ENCODE measurements at places on chromosomes 5 and 9.

DNA sequence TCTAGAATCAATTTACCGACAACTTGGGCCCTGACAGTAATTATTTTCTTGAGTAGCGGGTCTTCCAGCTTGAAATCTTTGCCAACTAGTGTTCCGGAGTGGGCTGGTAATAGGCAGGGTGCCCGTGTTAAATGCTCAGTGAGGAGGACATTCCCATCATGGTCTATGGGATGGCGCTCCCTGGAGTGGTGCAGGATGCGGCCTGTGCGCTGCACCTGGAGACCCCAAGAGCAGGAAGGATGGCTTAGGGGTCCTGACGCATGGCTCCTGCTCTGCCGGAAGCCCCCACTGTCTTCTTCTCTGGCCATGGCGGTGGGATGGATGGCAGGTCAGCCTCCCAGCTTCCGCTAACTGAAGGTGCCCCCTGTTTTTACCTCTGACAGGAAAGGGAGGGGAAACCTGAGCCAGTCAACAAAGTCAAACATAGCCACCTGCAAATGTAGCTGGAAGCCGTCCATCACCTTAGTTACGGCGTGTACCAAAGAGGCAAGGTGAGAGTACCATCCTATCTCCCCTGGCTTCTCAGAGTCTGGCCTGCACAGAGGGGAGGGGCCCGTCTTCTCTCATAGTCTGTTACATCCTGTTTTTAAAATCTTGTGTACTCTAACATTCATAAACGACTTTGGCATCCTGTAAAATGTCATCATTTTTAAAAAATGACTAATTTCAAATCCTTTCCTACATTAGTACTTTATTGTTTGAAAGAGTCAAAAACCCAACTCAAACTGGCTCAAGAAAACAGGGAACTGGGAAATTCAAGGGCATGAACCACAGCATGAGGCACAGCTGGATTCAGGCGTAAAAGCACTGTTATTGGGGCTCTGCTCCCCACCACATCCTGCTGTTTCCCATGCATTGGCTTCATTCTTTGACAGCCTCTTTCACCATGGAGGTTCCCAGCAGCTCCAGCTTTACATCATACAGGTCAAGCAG is 28.5 kb upstream of the UNC5A start:
- DNase-seq = no peak

DNA sequence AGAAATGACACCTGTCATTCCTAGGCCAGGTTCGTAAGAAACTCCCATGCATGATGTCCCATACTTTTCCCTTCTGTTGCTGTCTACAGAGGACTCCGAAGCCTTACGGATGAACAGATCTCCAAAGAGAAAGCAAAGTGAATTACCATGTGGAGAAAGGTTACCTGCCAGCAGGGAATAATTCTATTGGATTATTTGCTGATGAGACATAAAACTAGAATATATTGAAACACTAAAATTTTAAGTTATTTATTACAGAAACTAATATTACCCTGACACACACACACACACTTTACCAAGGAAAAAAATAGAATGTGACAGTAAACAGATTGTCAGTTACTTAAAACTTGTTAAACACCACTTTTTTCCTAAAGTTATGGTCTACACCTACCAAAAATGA is 452.7 kb upstream of the DAB2 start:
- DNase-seq = no peak

GRCh38 chr5:103402851-103403250 is 144.3 kb downstream of the MACIR start:
- no peak for DNase-seq

DNA sequence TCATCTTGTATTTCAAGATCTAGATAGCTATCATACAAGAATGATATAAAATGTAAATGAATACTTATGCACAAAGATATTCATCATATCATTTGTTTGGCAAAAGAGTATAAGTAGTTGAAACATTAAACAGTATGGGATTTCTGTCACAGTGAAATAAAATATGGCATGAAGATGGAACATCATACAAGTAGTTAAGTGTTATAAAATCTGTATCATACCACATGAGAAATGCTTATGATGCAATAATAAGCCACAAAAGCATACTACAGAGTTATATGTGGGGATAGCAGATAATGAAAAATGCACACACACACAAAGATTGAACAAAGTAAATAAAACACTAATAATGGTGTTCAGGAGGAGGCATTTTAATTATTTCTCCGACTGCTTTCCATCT is 838.0 kb upstream of the DMAC1 start:
- no peak for DNase-seq

GRCh38 chr5:33690374-33691135 is 201.2 kb downstream of the ADAMTS12 start:
- DNase-seq = no peak

DNA sequence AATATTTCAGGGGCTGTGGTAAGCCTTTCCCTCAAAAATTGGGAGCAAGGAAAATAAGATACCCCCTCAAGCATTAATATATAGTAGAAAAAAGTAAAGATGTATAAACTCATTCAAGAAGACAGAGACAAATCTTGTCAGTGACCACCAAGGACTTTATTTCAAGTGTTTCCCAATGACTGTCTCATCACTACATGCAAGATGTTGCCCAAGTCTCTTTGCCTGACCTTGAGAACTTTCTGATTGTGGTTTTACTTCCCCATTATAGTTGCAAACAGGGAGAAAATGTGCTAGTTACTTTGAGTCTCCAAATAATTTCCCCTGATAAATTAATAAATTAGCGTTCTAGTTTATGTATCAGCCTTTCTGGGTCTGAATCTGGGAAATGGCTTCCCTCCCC is 4.0 kb upstream of the SLC46A2 start:
- DNase-seq = no peak

- no peak for DNase-seq
Measured at GRCh38 chr9:1514776-1515363, 464.7 kb downstream of the DMRT2 start.

DNA sequence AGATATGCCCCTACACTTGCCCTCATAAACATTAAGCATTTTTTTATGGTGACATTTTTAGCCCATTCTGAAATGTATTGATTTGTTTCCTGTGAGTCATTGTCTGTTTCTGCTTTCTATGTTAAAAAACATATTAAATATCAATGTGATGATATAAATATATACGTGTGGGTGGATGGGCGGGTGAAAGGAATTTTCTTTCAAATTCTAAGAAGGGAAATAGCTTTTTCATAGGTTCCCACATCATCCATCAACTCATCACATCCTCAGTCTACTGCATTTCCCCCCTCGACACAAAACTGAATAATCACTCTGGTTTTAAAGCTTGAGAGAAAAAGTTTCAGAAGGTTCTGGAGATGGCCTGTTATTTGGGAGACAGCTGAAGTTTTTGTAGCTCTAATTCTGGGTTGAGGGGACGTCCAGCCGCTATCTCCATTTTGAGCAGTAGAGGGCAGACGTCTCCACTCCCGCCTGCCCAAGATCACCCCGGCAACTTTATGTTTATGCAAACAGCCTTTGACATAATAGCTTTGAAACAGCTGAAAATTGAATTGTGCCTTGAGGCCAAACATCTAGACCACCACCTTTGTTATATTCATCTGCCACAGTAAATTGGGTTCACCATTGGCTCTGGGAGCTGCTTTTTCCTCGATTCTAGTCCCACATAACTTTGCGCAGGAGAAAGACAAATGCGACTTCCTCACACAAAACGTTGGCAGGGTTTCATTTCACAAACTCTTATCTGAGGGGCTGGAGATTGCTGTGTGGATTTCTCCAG is 216.2 kb upstream of the CLINT1 start:
- DNase-seq = peak; percentile 4

- no peak for DNase-seq
Measured at GRCh38 chr5:56632939-56633338, 182.4 kb upstream of the MAP3K1 start.

- no peak for DNase-seq
Measured at GRCh38 chr9:127154390-127155191, 32.2 kb upstream of the ANGPTL2 start.

DNA sequence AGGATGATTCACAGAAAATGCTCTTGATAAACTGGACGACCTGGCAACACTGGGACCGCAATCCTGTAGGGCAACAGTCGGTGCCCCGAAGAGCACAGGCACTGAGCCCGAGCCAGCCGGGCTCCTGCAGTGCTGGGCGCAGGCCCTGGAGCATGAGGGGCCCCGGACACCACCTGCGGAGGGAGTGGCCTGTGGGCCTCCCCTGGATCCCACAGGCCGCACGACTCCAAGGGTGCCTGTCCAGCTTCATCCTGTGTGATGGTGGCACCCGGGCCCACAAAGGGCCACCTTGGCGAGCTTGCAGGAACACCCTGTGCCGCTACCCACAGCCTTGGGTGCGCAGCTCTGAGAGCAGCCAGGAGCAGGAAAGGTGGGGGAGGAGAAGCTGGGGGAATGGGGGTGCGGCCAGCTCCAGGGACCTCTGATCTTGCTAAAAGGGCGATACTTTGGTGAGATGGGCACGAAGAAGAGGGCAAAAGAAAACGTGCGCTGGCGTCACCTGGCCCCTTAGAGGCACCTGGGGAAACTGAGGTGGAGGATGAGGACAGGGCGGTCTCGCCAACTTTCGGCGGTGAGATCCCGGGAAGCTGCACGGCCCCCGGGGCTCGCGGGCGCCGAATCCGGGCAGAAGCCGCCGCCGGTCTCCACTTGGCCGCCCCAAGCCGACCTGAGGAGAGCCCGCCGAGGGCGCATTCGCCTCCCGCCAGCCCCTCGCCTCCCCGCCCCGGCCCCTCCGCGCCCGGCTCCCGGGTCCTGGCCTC is 722 bp downstream of the TBC1D9B start:
- DNase-seq = no peak

- DNase-seq = no peak
Measured at GRCh38 chr9:36818965-36819870, 214.8 kb downstream of the PAX5 start.

GRCh38 chr9:77020413-77021290 is 1.2 kb downstream of the FOXB2 start:
- no peak for DNase-seq

- DNase-seq = no peak
Measured at GRCh38 chr5:18652404-18653215, 1018.4 kb downstream of the TAF11L14 start.

DNA sequence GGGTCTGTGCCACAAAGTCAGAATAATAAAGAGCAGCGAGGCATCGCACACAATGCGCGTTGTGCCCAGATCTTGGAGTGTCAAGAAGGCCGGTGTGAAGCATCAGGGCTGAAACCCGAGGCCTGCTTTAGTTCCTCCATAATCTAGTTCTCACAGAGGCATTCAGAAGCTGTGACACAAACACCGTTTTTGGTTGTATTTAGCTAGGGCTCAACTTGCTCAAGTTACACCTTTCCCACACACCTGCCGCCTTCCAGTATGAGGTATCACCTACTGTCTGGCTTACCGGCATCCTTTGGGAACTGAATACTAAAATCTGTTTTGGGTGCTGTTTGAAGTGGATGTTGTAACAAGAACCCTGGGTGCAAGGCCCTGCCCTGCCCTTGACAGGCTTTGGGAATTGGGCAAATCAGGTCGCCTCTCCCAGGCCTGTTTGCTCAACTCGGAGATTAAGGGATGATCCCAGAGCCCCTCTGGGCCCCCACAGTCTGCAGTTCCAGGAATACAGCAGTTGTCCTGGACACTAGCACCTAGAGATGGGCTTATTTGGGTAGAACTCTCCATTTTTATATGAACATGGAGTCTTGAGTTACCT is 27.0 kb downstream of the SLC25A25 start:
- no peak for DNase-seq

- no peak for DNase-seq
Measured at GRCh38 chr9:130843049-130843908, 8.2 kb downstream of the ABL1 start.

Measured in NK-92 treated with Interleukin-12 subunit alpha and Interleukin-12 subunit beta, amount 100 ng/mL, for 24 hours (cell line).